ENCODE measurements at places on chromosomes 7 and 10.

GRCh38 chr10:50437248-50437647 is 185.9 kb upstream of the ASAH2 start:
- no peak for DNase-seq

DNA sequence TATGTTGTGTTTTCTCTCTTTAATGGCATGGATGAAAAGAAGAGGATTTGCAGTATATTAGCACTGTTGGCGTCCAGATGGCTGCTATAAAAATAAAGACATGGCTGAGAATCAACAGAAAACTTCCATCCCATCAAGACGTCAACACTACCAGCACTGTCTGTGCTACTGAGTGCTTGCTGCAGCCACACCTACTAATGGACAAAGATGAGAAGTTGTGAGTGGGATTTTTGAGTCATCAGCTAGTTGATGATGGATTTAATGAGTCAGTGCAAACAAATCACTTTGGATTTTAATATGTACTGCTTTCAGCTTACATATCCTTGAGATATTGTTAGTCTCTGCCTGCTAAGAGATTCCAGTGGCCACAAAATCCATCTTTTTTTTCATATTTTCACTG is 631.0 kb upstream of the ANKRD30A start:
- no peak for DNase-seq

GRCh38 chr7:23456093-23456492 is 14.2 kb downstream of the IGF2BP3 start:
- DNase-seq, result no peak

GRCh38 chr10:42956045-42956444 is 120.8 kb upstream of the RET start:
- DNase-seq, result no peak

DNA sequence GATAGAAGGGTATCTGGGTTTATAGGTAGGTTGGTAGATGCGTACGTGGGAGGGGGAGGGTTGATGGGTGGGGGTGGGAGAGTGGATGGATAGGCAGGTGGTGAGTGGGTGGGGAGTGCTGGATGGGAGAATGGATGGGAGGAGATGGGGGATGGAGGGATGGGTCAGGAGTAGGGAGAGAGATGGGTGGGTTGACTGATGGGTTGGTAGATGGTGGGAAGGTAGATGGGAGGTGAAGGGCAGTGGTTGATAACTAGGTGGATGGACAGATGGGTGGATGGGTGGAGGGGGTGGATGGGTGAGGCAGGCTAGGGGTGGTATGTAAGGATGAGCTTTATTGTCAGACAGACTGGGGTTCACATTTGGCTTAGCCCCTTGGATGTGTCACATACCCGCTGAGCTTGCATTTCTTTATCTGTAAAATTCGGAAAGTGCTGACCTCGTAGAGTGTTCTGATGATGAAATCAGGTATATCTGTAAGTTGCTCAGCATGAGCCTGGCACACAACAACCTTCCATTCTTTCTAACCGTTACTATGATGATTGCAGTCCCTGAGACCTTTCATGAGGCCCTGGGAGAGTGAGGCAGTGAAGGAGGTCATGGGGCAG is 34.3 kb downstream of the SLIT1 start:
- DNase-seq, result no peak

GRCh38 chr7:130279286-130279685 is 12.6 kb downstream of the CPA2 start:
- no peak for DNase-seq

GRCh38 chr7:32890010-32890792 is 1.4 kb downstream of the KBTBD2 start:
- DNase-seq, result no peak

DNA sequence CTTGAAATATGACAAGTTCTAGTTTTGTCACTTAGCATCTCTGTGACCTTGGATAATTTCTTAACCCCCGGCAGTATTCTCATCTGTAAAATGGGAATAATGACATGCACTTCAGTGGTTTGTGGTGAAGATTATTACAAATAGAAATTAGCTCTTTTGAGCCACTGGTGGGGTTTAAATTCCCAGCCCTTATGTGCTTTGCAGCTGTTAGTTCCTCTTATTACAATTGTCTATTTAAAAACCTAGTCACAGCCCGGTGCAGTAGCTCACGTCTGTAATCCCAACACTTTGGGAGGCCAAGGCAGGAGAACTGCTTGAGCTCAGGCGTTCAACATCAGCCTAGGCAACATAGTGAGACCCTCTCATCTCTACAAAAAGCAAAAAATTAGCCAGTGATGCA is 30.1 kb downstream of the CAV1 start:
- no peak for DNase-seq

- DNase-seq, result no peak
Measured at GRCh38 chr10:127150136-127150535, 46.3 kb downstream of the INSYN2A start.

DNA sequence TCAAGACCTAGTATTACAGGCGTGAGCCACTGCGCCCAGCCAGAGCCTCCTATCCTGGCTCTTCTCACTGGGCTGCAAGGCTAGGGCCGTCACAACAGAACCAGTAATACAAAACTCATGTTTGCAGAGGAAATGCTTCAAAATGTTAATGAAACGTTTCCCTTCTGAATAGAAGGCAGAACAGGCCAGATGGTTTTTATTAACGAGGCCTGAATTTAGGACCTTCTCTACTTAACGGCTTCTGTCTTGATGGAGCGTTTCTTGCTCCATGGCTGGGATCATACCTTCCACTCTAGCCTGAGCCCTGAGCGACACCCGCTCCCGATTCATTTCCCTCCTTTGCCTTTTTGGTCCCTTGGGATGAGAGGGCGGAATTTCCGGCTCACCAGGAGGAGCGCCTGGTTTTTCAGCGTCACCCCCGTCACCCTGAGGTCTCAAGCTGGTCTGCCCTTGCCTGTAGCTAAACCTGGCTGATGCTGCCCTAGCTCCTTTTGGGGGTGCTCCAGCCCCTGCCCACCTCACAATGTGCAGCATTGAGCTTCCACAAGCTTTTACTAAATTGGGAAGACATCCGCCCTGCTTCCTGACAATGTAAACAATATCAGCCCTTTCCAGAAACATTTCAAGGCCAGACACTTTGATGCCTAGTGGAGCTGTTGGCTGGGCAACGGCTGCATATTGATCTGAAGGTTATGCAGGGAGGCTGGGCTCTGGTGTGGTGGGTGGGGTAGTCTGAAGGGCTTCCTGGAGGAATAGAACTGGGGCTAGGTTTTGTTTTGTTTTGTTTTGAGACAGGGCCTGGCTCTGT is 5.2 kb downstream of the CLIP2 start:
- no peak for DNase-seq

- no peak for DNase-seq
Measured at GRCh38 chr10:104052431-104052830, 33.2 kb downstream of the COL17A1 start.

- no peak for DNase-seq
Measured at GRCh38 chr7:40795607-40796006, 660.8 kb downstream of the SUGCT start.

DNA sequence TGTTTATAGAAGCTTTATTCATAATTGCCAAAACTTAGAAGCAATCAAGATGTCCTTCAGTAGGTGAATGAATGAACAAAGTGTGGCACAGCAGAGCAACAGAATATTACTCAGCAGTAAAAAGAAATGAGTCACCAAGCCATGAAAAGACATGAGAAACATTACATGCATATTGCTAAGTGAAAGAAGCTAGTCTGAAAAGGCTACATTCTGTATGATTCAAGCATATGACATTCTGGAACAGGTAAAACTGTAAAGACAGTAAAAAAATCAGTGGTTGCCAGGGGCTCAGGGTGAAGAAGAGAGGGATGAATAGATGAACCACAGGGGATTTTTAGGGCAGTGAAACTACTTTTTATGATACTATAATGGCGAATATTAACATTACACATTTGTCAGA is 80.9 kb upstream of the APBB1IP start:
- no peak for DNase-seq

GRCh38 chr10:99661377-99661763 is 2.1 kb downstream of the ENTPD7 start:
- DNase-seq, result no peak

GRCh38 chr7:44884621-44885393 is 523 bp downstream of the PURB start:
- no peak for DNase-seq

GRCh38 chr10:72344932-72345331 is 9.8 kb downstream of the DNAJB12 start:
- no peak for DNase-seq

DNA sequence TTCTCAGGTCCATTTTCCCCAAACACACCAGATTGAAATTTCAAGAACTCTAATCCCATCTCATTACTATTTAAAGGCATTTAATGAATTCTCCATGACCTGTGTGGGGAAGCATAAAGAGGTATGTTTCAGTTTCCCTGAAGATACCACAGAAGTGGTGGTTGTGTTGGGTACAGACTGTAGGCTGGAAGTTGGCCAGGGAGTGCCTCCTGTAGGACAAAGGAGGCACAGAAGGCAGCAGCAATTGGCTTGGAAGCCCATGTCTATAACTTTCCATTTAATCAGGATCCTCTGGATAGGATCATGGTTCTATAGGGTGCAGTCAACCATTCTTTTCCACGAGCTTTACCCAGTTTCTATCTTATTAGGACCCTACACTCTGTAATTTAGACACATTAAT is 8.6 kb upstream of the BET1 start:
- no peak for DNase-seq

- no peak for DNase-seq
Measured at GRCh38 chr7:99326408-99326782, 697 bp downstream of the ARPC1A start.

GRCh38 chr10:85319826-85320225 is 991.4 kb downstream of the CCSER2 start:
- DNase-seq, result no peak

- DNase-seq, result peak; percentile 33
Measured at GRCh38 chr10:127612-128432, 7.4 kb upstream of the ZMYND11 start.

DNA sequence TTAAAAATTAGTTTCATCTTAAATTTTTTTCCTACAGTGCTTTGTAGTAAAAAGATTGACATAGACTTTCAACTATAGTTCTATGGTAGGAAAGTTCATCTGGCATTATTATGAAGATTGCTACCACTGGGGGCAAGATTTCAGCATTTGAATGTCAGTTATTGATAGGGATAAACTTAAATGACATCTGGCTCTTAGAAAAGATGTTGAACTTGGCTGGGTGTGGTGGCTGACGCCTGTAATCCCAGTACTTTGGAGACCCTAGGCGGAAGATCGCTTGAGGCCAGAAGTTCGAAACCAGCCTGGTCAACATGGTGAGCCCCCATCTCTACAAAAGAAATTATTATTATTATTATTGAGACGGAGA is 1.4 kb upstream of the TRA2A start:
- DNase-seq, result no peak

GRCh38 chr10:90960355-90960814 is 39.5 kb upstream of the ANKRD1 start:
- no peak for DNase-seq

DNA sequence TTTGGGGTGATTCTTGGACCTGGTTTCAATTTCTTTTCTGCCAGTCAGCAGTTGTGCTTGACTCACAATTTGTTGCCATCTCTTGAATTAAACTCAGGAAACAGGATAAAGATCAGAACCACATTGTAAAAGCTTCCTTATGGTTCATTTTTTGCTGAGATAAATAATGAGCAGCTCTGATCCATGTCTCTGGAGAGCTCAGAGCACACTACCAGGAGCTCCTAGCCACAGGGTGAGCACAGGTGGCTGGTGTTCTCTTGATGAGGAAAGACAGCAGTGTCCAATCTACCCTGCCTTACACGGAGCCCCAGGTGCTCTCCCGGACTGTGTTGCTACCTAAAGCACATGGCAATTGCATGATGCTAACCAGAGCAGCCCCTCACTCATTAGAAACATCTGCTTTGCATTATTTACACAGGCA is 17.2 kb upstream of the FAM170B start:
- no peak for DNase-seq

- DNase-seq, result no peak
Measured at GRCh38 chr10:116385311-116385710, 42.3 kb upstream of the PNLIPRP3 start.

DNA sequence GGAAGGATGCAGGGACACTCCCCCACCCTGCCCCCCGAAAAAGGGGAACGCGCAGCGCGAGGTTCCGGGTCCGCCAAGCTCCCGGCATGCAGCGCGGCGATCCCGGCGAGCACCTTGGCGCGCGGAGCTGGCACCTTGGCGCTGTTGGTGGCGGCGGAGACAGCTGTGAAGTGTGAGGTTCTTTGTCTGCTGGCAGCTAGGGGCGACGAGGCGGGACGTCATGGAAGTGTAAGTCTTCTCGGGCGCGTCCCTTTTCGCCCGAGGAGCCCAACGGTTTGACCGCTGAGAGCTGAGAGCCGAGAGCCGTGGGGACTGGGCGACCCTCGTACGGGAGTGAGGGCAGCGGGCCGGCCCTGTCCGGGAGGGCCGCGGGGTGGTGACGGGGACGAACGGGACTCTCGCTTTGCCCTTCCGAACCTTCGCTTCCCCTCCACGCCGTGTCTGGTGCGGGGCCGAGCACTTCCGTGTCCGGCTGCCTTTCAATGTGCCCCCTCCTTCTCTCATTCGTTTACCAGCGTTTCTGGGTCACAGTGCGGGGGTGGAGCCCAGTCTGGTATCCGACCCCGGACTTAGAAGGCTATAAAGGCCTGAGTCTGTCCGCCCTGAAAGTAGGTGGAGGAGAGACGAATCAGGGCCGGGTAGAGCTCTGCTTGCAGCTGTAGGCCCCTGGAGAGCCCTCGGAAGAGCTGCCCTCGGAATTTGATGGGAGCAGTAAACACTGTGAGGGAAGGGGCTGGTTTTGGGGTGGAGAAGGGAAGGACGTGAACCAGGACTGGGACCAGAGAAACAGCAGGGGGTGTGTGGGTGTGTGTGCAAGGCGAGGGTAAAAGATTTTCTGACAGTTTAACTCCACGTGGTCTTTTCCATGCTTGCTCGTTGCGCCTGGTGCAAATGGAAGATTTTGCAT is at the start of gene CRCP:
TSS of gene CRCP (plus strand) at position 105 of the 907 bp plus-strand sequence. CDS start at position 221, 116 bp downstream.
- peak; percentile 91 for DNase-seq

DNA sequence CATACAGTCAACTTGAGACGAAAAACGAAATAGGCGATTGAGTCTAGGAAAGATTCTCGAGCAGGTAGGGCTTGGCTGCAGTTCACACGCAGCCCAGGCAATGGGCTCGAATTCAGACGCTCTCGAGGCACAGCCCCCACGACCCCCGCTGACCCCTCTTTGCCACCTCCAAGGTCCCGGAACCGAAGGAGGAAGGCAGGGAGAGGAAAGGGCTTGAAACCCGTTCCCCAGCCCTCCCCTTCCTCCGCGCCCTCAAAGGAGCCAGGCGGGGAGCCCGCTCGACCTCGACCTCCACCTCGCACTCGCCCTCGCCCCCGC is 441 bp downstream of the CCDC186 start:
- DNase-seq, result no peak

- no peak for DNase-seq
Measured at GRCh38 chr10:119409906-119410305, 132.6 kb downstream of the RGS10 start.

Measured in GM12891 (cell line).